Muscle of arm (tissue), 14 donors: ENCODE measurements at places on chromosomes 12 and 14.

DNA sequence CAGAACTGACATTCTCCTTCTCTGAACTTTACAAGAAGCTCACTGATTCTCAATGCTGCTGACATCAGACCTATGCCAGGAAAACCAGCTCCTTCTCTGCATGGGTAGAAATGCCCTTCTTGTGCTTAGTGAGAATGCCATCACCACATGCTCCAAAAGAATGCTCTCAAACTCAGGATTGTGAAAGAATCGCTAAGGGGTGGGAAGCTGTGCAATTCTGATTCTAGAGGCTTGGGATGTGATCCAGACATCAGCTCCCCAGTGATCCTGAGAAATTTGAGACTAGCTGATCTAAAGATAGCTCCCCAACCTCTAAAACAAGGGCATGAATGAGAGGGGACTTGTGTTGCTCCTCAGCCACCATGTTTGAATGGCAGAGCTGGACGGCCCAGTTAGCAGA is 113.2 kb downstream of the DPF3 start:
- DNase-seq = no peak

GRCh38 chr14:68248481-68249255 is 429.1 kb downstream of the RAD51B start:
- peak; percentile 85 for DNase-seq

GRCh38 chr12:68868043-68868790 is 60.2 kb downstream of the MDM2 start:
- no peak for DNase-seq

DNA sequence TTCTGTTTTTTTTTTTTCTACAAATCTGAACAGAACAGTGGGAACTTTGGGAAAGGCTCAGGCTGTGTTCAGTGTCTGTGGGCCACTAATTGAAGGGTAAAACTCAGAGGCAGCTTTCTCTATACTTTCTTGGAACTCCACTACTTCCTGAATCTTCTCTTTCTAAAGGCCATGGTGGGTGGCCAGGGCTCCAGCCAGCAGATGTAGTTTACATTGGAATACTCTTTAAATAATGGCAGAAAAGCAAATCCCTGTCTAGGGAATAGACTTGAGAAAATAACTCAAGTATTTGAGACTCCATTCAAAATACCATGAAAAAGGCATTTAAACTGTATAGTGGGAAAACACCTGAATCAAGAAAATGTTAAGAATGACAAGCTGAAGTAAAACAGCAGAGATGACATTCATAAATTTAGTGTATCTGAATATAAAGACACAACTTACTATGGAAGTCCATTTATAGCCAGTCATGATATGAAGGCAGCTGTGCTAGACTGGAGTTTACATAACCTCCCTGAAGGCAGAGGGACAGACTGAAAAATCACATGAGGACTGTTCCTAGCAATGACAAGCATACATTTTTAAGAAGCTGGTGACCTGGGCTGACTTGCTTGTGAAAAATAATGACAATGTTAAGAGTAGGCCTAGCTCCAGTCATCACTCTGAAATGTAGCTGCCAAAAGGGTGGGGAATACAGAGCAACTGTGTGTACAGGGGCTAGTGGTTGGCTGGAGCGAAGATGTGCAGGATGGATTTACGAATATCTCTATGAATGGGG is 168.6 kb downstream of the STXBP6 start:
- DNase-seq = peak; percentile 63

DNA sequence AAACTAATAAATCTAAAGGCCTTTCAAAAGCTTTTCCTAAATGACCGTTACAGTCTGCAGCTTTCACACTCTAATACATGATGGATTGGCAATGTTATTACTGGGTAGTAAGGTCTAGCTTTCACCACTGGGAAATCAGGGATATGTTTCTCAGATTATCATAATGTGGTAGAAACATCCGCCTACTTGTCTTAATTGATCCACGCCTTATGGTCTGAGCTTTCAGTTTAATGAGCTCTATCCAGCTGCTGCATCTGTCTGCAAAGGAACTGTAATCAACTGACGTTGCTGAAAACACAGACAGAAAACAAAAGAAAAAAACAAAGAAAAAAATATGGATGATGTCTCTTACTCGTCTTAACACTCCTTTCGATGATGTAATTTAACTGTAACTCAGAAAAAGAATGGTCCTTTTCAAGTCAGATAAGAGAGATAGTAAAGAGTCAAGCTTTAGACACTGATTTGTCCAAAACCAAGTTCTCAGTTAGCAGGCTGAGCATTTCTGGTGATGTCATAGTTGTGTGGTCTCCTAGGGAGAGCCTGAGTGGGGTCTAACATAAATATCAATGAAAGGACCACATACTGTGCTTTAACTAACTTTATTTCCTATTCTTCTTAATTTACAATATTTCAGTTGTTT is 85.9 kb downstream of the C2CD5 start:
- no peak for DNase-seq

GRCh38 chr14:71361336-71361735 is 454.1 kb downstream of the PCNX1 start:
- no peak for DNase-seq

- DNase-seq = no peak
Measured at GRCh38 chr12:99600388-99600787, 47.2 kb upstream of the GARIN6 start.

DNA sequence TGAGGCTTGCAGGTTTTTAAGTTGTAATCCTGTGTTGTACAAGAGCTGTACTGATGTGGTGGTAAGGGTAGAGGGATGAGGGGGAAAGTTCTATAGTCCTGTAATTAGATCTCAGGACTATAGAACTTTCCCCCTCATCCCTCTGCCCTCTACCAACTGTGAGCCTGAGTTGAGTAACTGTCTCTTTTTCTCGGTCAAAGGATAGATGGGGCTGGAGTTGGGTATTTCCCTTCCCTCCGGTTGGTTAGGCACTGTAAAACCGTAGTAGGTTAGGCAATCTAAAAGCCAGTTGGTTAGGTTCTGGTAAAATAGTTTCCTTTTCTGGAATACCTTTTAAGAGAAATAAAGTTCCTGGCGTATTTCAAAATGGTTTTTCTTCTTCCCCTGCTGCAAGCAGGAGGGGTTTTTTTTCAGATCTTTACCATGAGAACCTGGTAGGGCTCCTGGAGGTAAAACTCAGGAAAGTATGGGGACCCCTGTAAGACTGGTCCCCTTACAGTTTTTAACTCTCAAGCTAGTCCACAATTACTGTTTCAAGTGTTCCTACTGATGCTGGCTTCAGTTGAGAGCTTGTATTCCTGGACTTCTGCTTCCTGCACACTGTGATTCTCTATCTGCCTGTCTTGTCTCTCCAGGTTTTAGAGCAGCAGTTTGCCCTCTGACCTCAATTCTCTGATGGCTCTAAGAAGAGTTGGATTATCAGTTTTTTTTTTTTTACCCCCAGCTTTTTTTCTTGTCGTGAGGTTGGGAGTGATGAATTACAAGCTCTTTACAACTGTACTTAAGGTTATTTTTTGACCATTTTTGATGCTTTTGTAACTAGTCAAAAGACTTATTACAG is 58.7 kb downstream of the FUT8 start:
- DNase-seq = no peak

DNA sequence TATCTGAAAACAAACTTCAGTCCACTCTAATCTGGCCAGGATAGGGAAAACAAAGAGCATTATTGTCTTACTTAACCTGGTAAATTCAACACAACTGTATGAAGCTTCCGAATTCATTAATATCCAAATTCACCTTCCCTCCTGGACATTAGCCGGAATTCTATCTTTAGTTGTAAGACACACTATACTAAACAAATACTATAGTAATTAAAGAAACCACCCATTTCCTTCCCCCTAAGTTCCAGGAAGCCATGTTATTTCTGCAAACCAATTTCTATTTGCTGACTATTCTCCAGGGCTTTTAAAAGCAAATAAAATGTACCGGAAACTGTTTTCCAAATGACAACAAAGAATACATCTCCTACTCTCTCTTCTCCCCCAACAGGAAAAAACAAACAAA is 122.7 kb upstream of the MDM1 start:
- DNase-seq = no peak

GRCh38 chr12:76766161-76766560 is 2.2 kb downstream of the ZDHHC17 start:
- DNase-seq = no peak

DNA sequence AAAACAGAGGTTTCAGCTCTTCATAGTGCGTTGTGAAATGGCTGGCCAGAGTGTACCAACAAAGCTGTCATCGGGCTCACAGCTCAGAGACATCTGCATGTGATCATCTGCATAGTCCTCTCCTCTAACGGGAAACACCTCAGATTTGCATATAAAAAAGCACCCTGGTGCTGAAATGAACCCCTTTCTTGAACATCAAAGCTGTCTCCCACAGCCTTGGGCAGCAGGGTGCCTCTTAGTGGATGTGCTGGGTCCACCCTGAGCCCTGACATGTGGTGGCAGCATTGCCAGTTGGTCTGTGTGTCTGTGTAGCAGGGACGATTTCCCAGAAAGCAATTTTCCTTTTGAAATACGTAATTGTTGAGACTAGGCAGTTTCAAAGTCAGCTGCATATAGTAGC is 14.3 kb upstream of the PAPLN start:
- DNase-seq = no peak

- DNase-seq = no peak
Measured at GRCh38 chr12:6954316-6955107, 3.4 kb downstream of the PTPN6 start.

GRCh38 chr12:50572287-50572686 is 67.5 kb downstream of the DIP2B start:
- peak; percentile 64 for DNase-seq

DNA sequence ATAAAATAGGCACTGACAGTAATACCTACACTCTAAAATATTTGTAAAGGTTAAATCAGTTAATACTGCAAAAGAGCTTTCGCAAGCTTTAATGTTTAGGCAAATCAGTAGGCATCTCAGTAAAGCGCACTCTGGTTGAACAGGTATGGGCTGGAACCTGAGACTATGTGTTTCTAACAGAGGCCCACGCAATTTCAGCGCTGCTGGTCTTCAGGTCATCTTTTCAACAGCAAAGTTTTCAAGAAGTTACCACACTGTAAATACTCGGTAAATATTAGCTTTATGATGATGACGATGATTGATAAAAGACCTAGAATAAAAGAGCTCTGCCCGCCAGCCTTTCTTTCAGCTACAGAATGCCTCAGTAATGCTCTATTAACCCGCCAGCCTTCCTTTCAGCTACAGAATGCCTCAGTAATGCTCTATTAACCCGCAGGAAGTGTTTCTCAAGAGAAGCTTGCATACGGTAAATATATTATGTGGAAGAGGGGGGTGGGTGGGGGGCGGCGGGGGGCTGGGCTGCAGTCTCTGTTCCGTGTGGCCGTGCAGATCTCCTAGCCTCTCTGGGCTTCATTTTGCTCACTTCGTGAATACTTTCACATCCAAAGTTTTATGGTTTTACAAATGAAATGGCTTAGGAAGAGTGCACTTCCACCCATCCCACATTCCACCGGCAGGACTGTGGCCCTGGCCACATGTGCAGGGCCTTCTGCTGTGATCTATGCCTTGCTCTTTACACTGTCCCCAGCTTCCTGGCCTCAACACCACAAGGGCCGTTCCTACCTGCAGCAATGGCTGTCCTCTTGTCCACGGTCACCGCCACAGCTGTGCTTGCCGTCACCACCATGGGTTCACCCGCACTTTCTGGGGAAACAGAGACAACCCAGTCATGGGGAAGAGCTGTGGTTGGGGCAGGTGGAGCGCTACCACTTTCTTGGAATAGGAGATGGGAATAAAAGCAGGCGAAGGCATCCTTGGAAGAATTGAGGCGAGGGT is 19.9 kb downstream of the LRTM2 start:
- no peak for DNase-seq

DNA sequence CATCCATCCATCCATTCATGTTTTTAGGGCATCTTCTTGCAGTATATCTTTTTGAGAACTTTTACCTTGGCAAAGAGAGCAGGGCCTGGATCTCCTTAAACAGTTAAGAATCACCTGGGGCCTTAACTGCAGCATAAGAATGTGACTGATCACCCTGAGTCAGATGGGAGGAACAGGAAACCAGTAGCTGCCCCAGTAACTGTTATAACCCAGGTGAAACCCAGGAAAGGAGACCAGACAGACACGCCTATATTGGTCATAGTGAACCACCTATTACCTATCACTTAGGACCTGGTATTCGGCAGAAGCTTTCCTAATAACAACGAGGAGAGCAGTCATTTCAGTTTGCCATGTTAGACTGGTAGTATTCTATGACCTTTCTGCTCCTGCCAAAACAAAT is 43.4 kb upstream of the NR2C1 start:
- DNase-seq = no peak

GRCh38 chr12:79936670-79937069 is 1.8 kb upstream of the PPP1R12A start:
- DNase-seq = no peak

GRCh38 chr12:68376901-68377300 is 44.7 kb upstream of the MDM1 start:
- DNase-seq = no peak

GRCh38 chr14:92121207-92121669 is 268 bp downstream of the NDUFB1 start:
- peak; percentile 69 for DNase-seq

DNA sequence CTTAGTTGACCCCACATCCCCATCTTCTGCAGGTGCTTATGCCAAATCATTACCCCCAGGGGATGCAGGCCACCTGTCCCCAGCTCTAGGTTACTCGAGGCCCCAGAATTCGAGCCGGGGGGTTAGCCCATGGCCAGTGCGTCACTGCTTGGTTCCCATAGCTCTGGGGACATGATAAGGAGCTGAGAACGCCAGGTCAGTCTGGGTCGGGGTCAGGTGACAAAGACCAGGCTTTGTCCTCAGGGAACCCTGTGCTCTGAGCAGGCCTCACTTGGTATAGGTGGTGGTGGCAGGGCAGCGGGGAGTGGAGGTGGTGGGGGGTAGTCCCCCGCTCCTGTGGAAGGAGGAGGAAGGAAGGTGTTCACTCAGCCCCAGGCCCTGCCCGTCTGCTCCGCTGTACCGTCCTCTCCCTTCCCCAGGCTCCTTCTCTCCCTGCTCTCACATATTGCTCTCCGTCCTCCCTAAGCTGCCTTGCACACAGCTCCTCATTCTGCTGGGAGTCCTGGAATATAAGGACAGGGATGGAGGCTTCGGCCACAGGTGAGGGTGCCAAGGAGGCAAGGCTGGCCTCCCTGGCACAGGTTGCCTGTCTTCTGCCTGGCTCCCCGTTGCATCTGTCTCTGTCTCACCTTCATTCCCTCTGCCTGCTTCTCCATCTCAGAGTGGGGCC is 2.0 kb upstream of the MYH6 start:
- DNase-seq = no peak

- no peak for DNase-seq
Measured at GRCh38 chr12:26803552-26803951, 29.4 kb downstream of the ITPR2 start.
